Gastrocnemius medialis (tissue), 4 donors: ENCODE measurements at places on chromosomes 4 and X. TPM values are rescaled to one million over a fixed set of nuclear protein-coding genes. Genes with fewer than 3 reads are reported as not detected.

Gene SULT1B1
- 0.70 TPM for total RNA-seq

Gene SLC25A5
- 43.6 TPM for total RNA-seq

Gene PLXNA3
- total RNA-seq = 10.7 TPM

Gene DCAF4L1
- 0.36 TPM for total RNA-seq

GRCh38 chrX:318739-319578, at the start of gene GTPBP6:
Gene GTPBP6 (minus strand): TSS chrX:318796. CDS start chrX:318787, 9 bp downstream.
- H3K27me3 ChIP-seq = no peaks in the 10 kb centered on the region
- DNase-seq = peak; percentile 100
- peaks cover 9% of the 10 kb centered on the region for H3K4me1 ChIP-seq
- peak within 1 kb of the TSS; percentile 94 for H3K4me3 ChIP-seq
- peaks cover 11% of the 10 kb centered on the region for H3K36me3 ChIP-seq

DNA sequence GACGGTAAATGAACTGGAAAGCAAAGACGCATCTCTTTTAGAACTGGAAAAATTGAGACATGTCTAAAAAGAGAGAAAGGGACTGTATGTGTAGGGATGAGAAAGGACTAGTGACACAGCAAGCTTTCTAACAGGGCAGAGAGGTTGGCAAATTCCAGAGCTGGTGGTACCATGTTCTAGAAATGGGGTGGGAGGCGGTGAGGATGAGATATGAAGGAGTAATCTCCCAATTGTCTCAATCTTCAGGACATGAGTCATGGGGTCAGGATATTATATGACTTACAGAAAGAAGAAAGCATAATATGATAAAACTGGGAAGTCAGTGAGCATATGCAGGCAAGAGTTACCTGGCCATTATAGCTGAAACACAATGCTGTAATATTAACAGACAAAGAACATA, 14.2 kb downstream of the TAB3 start:
- DNase-seq = no peak
- H3K27ac ChIP-seq = no peak overlapping the region
- no peaks in the 10 kb centered on the region for H3K4me1 ChIP-seq
- H3K4me3 ChIP-seq = no peak overlapping the region
- H3K27me3 ChIP-seq = no peaks in the 10 kb centered on the region

GRCh38 chrX:45903781-45904201, 641.4 kb downstream of the ZNF674 start:
- H3K4me3 ChIP-seq = no peak overlapping the region
- no peaks in the 10 kb centered on the region for H3K36me3 ChIP-seq
- no peaks in the 10 kb centered on the region for H3K4me1 ChIP-seq
- no peak overlapping the region for H3K27ac ChIP-seq
- DNase-seq = no peak

- H3K27ac ChIP-seq = peak overlapping the region; percentile 91
- peak overlapping the region; percentile 73 for H3K4me3 ChIP-seq
- no peaks in the 10 kb centered on the region for H3K36me3 ChIP-seq
These were observed 1.1 kb upstream of the SLBP start for GRCh38 chr4:1713003-1713851.

DNA sequence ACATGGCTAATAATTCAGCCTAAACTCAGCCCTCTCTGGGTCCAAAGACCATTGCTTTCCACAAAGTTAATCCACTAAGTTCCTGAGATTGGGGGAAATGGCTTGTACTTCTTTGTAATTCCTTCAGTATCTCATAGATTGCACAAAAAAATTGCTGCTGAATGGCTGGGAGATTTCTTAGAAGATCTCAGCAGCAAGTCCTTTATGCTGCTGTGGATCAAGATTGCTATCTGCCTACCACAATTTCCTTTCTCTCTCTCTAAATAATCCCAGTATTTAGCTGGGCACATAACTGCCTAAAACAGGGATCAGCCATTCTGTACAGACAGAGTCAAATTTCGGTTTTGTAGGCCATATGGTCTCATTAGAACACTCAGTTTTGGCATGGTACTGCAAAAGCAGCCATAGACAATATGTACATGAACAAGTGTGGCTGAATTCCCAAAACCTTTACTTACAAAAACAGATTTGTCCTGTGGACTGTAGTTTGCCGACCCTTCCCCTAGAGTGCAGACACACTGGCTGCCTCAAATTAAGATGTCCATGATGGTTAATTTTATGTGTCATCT, 18.5 kb upstream of the HOPX start:
- no peak for DNase-seq
- H3K4me1 ChIP-seq = no peaks in the 10 kb centered on the region
- H3K4me3 ChIP-seq = no peak overlapping the region
- no peaks in the 10 kb centered on the region for H3K36me3 ChIP-seq

GRCh38 chrX:113473418-113473817, 632.8 kb upstream of the AMOT start:
- no peak overlapping the region for H3K27ac ChIP-seq
- no peak overlapping the region for H3K4me3 ChIP-seq
- DNase-seq = no peak
- no peaks in the 10 kb centered on the region for H3K36me3 ChIP-seq
- no peaks in the 10 kb centered on the region for H3K4me1 ChIP-seq

DNA sequence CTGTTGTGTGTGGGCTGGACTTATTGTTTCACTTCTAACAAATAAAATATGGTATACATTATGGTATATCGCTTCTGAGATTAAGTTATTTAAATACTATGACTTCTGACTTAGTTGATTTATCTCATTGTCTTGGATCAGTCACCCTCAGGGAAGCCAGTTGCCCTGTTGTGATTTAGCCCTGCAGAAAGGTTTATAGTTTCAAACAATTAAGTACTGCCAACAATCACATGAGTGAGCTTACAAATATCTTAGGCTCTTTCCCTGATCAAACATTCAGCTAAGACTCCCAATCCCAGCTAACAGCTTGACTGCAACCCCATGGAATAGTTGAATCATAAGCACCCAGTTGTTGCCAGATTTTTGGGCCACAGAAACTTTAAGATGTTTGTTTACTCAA, 85.4 kb downstream of the MAGEC1 start:
- no peak for DNase-seq
- H3K27ac ChIP-seq = no peak overlapping the region
- H3K27me3 ChIP-seq = no peaks in the 10 kb centered on the region
- no peak overlapping the region for H3K4me3 ChIP-seq
- no peaks in the 10 kb centered on the region for H3K4me1 ChIP-seq
